Keratinocyte (primary cell): ENCODE measurements at places on chromosomes 12 and 14.
A peak's percentile ranks its signal among the peaks of the same experiment; 100 is the strongest.

DNA sequence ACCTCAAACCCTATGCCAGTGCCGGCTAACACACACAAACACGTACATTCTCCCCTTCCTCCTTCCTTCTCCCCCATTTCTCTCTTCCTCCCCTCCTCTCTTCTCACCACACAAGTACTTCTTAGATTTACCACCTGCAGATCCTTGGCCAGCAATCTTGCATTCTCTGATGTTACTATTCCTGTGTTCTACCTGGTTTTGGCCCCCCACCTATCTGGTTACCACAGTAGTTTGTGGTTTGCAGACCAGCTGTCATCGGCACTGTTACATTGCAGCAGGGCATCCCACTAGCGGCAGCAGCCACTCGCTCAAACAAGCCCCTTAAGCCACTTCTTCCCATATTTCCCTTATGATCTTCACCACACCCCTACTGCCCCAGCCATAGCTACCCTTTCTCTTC, 3.9 kb downstream of the ABHD4 start:
- no peak overlapping the region for H3K4me3 ChIP-seq
- no peaks in the 10 kb centered on the region for H3K27me3 ChIP-seq
- H3K36me3 ChIP-seq = peaks cover 14% of the 10 kb centered on the region

- DNase-seq = no peak
- H3K36me3 ChIP-seq = peaks cover 4% of the 10 kb centered on the region
- no peaks in the 10 kb centered on the region for H3K27me3 ChIP-seq
- peak within 1 kb of the TSS; percentile 98 for H3K4me3 ChIP-seq
- H3K27ac ChIP-seq = peak within 1 kb of the TSS; percentile 95
Measured at GRCh38 chr14:49634547-49635334, at the start of gene DNAAF2. DNAAF2 (minus strand) TSS chr14:49635244; CDS start chr14:49635149, 95 bp downstream.

DNA sequence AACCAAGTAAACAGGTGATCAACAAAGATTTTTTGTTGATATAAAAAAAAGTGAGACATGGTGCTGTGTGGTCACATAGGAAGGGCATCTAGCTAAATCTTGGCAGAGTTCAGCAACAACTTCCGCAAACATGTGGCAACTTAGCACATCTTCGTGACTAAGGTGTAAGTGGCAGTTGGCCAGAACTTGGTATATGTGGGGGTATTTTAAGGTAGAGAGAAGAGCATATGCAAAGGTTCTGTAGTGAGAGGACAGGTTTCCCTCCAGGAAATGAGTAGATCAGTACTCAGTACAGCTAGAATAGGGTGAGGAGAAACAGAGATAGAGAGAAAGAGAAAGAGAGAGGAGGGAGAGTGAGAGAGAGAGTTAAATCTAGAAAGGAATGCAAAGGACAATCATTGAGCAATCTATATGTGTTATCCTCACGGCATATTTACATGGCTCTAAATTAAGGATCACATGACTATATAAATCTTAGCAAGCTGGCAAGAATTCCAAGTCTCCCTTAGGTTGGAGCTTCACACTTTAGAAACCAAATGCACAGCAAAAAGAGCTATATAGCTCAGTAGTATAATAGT, 227.7 kb upstream of the HMGA2 start:
- H3K4me1 ChIP-seq = peaks cover 29% of the 10 kb centered on the region
- no peaks in the 10 kb centered on the region for H3K27me3 ChIP-seq
- H3K36me3 ChIP-seq = no peaks in the 10 kb centered on the region
- no peak for DNase-seq

GRCh38 chr14:79786522-79786921, 424.8 kb downstream of the DIO2 start:
- H3K27ac ChIP-seq = no peak overlapping the region
- no peaks in the 10 kb centered on the region for H3K27me3 ChIP-seq

DNA sequence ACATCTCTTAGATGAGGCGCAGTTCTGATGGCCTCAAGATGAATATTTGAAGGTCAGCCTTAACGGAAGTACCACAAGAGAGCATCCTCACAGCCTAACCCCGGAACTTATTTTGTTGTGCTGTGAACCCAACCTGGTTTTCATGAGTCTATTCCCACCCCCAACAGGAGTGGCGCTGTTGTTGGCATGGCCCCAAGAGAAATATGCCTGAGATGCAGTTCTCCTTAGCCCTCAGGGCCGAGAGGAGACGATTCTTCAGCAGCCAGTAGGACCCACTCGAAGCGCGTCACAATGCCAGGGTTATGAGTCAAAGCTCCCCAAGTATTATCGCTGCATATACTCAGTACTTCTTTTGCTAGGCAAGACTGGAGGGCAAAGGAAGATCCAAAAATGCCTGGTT, 24.5 kb upstream of the BCL11B start:
- H3K4me3 ChIP-seq = no peak overlapping the region
- H3K36me3 ChIP-seq = no peaks in the 10 kb centered on the region
- DNase-seq = no peak
- no peaks in the 10 kb centered on the region for H3K4me1 ChIP-seq
- H3K27ac ChIP-seq = no peak overlapping the region

GRCh38 chr12:92478692-92479091, 224.1 kb upstream of the PLEKHG7 start:
- H3K36me3 ChIP-seq = no peaks in the 10 kb centered on the region
- H3K27ac ChIP-seq = no peak overlapping the region
- DNase-seq = no peak
- H3K4me3 ChIP-seq = no peak overlapping the region
- no peaks in the 10 kb centered on the region for H3K4me1 ChIP-seq
